ENCODE measurements at places on chromosomes 2 and 18.

GRCh38 chr2:44651974-44652373 lies 289.5 kb upstream of the SIX3 start:
- no peak for DNase-seq

GRCh38 chr18:59518705-59519104 lies 159.6 kb upstream of the LMAN1 start:
- DNase-seq: no peak

- no peak for DNase-seq
These were observed 13.7 kb downstream of the C2orf81 start for GRCh38 chr2:74407682-74408081.

GRCh38 chr2:140023291-140023690 lies 1243.1 kb upstream of the NXPH2 start:
- DNase-seq: no peak

- no peak for DNase-seq
These were observed 13.1 kb upstream of the PHLPP1 start for GRCh38 chr18:62702259-62702658.

DNA sequence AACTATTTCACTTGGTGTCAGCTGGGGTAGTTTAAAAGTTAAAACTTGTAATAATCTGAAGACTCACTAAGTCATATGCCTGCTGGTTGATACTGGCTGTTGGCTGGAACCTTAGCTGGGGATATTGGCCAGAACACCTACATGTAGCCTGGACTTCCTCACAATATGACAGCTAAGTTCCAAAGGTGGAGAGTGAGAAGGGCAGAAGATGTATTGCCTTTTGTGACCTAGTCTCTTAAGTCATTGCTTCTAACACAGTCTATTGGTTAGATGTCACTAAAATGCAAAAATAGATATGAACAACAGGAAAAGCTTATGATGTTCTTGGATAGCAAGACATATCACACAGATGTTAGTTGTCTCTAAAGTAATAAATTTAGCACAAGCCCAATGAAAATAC lies 113.2 kb upstream of the CHAC2 start:
- no peak for DNase-seq

DNA sequence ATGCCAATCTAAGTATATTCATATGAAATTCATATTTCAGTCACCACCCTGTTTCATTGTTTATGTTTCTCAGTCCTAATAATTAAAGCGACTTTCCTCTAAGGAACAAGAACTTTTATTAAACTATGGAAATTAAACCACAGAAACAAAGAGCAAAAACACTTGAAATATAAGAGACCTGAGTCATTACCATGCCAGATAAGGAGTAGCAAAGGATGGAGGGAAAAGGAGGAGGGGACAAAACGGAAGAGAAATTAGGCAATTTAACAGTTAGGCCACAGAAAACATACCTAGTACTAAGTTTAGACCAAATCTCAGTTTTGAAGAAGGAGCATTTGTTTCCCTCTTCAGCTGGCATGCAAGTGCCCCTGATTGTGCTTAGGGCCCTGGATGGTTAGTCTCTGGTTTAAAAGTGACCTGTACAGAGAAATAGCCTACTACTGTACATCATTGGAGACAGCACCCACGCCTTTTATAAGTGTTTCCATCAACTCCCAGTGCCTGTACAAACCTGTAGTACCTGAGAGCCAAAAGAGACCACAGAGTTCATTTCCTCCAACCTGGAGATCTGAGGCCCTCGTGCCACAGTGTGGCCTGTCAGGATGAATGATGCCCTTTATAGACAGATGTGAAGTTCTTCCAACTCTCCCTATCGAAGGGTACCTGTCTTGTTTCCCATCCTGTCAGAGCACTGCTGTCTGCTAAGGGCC lies 74.5 kb downstream of the SPATS2L start:
- no peak for DNase-seq

- no peak for DNase-seq
These were observed 9.5 kb downstream of the LCLAT1 start for GRCh38 chr2:30456579-30456978.

- no peak for DNase-seq
These were observed 4.0 kb upstream of the LCLAT1 start for GRCh38 chr2:30443081-30443480.

DNA sequence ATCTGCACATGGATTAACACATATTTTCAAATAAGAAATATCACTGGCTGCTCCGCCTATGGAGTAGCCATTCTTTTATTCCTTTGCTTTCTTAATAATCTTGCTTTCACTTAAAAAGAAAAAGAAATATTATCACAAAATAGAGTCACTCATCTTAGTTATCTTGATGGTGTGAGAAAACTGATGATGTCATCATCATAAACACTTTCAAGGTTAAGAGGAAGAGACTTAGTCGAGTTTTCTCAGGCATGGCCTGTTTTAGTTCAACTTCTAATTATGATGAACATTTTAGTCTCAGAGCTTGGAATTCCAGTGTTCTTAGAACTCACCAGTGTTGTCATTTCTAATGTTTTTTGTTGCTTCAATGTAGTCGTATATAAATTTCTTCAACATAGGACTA lies 506.1 kb downstream of the PTPRM start:
- no peak for DNase-seq

DNA sequence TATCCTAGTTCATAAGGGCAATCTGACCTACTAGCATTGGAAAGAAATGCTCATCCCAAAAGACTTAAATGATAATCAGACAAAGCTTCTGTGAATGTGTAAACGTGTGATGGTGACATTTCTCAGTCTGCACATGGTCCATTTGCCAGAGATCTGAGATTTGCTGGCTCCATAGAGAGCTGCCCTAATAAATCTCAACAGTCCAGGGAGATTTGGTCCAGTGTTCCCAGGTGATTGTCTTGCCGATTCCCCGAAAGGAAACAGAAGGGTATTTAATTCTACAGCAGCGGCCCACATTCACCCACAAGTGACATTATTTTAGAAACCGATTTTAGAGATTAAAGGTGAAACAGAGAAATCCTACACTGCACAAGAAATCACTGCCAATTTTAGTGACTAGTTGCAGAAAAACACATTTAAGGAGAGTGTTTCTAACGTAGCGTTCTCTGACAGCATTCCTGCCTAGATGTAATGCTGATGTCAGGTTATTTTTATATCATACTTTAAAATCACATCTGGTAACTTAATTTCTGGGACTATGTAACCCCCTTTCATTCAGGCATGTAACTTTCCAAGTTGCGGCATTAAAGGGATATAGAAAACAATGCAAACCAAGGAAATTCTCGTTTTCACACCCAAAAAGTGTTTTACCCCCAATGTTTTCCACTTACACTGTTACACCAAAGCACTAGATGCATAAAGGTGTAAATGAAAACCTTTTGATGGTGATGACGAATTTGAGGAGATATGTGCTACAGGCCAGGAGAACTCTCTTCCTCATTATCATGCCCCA lies 231.9 kb upstream of the FN1 start:
- DNase-seq: no peak

- no peak for DNase-seq
These were observed 54.7 kb upstream of the RIOK3 start for GRCh38 chr18:23398401-23398800.

DNA sequence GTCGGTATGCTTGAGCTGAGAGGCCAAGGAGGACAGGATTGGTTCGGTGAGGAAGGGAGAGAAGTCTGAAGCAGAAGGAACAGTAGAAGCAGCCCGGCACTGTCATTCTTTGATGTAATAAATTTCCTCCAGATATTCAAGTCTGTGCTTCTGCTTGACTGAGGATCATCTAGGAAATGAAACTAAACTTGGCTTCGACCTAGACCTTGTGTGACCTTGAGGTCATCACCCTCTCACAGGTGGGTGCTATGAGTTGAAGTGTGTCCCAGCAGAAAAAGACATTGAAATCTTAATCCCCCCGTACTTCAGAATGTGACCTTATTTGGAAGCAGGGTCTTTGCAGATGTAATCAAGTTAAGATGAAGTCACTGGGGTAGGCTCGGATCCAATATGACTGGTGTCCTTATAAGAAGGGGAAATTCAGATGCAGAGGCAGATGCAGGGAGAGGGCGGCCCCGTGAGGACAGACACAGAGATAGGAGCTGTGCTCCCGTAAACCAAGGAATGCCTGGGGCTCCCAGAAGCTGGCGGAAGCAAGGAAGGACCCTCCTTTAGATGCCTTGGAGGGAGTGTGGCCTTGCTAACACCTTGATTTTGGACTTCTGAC lies 49.0 kb downstream of the PRKCE start:
- DNase-seq: no peak

DNA sequence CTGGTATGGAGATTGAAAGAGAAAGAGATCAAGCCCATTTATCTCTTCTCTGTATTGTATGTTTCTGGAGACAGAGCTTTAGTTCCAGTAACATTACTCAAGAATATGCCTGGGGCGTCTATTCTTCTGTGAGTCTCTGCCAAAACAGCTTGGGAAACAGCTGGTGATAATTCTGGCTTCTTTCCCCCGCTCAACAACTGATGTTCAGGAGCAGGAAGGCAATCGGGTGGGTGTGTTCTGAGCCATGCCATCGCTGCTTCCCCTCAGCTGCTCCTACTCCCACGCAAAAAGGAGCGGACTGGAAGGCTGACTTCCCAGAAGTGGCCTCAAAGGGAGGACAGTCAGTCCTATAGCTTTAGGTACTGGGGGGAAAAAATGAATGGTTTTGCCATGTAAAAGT lies 695.1 kb downstream of the PLCL1 start:
- DNase-seq: no peak

- no peak for DNase-seq
These were observed 798 bp downstream of the TANC1 start for GRCh38 chr2:158969162-158969714.

DNA sequence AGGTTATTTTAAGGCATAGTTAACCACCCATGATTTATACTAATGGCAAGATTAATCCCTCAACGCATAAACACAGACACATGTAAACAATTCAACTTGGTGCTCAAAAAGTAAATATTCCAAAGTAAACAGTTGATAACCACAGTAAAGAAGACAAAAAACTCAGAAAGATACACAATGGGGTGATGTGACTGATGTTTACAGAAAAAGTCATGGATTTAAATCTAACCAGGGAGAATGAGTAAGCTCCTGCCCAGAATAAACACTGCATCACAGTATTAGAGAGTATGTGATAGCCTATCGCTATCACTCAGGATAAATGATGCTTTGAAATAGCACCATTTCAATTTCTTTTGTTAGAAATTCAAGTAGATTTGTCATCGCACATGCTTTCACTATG lies 49.3 kb downstream of the HIBCH start:
- DNase-seq: no peak

GRCh38 chr18:44901283-44901682 lies 220.6 kb downstream of the SETBP1 start:
- no peak for DNase-seq

DNA sequence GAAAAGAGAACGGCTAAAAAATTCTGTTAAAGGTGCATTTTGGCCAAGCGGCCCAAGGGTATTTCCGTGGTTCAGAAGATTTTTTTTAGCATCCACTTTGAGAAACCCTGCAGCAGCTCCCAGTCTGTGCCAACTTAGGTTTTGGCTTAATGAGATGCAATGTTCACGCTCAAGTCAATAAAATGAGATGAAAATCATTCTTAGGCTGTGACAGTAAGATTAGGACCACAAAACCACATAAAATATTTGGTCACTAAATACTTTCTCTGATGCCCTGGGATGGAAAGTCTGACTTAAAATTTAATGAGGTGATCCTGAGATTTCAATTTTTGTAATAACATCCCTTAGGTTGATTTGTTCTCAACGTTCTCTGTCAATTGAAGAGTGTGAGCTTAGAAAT lies 74.2 kb upstream of the FHL2 start:
- DNase-seq: no peak

DNA sequence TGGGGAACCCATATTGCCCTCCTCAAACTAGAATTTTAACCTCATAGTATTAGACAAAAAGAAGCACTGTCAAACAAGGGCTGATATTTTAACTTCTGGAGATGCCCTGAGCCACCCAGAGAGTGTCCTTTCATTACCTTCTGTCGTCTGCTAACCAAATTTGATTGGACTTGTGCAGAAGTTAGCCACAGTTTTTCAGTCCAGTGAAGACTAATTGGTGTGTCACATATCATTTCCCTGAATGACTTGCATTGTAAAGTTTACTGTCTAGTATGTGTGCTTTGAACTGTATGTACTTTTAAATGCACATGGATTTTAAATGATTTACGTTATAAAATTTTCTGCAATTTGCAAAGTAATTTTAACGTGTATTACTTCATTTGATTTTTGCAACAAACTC lies 646.5 kb downstream of the SATB2 start:
- no peak for DNase-seq

GRCh38 chr2:41697389-41697788 lies 350.4 kb upstream of the PKDCC start:
- no peak for DNase-seq

All from putamen (tissue), 1 donor.